RPMI8226 (cell line): ENCODE measurements at places on chromosomes 2 and 18.

- DNase-seq = peak; percentile 53
Measured at GRCh38 chr2:85997017-85997970, 108.4 kb downstream of the POLR1A start.

DNA sequence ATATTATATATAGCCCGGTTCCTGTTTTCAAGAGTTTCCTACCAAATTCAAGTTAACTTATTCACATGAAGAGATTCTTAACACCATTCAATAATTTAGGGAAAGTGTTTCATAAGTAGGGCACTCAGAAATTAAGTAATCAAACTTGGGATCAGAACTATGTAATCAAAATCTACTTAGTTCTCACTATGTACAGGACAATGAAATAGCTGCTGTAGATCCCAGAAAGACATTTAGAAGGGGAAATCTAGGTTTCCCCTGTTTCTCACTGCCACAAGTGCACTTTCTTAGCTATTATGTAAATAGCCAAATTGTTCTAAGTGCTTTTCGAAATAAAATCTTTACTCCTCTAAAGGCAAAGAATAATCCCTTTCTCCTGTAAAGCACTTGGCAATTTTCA is 493.6 kb upstream of the SETBP1 start:
- DNase-seq = no peak

DNA sequence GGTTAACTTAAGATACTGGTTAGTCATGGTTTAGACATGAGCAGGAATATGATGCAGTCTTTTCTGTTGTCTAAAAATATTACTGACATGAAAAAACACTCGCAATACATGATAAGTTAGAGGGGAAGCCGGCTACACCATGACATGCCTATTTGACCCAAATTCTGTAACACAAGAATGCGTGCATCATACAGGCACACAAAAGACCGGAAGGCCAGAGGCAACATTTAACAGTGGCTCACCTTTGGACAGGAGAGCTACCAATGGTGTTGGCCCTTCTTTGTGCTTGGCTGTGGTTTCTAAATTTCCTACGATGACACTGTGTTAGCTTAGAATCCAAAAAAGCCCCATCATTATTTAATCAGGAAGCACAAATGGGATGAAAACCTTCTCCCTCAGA is 4.1 kb downstream of the PARD6G start:
- no peak for DNase-seq

GRCh38 chr18:23569299-23570063 is 16.8 kb downstream of the NPC1 start:
- no peak for DNase-seq

DNA sequence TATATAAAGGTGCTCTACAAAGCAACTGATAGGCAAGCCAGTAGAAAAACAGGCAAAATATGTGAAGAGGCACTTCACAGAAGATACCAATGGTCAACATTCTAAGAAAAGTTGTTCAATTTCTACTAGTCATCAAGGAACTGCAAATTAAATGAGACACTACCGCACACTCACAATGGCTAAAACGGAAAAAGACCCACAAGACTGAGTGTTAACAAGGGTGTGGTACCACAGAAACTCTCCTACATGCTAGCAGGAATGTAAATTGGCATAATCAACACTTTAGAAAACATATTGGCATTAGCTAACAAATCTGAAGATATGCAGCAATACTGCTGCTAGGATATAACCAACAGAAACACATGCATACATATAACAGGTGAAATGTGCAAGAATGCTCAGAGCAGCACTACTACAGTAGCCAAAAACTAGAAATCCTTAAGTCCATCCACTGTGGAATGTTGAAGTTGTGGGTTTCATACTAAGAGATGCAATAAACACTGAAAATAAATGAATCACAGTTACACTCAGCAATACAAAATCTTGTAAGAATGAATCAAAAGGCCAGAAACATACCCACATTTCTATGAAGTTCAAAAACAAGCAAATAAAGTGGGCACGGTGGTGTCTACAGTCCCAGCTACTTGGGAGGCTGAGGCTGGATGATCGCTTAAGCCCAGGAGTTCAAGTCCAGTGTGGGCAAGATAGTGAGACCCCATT is 9.2 kb downstream of the RNU4ATAC start:
- DNase-seq = no peak

GRCh38 chr2:239678186-239678490 is 277.3 kb upstream of the HDAC4 start:
- DNase-seq = no peak

DNA sequence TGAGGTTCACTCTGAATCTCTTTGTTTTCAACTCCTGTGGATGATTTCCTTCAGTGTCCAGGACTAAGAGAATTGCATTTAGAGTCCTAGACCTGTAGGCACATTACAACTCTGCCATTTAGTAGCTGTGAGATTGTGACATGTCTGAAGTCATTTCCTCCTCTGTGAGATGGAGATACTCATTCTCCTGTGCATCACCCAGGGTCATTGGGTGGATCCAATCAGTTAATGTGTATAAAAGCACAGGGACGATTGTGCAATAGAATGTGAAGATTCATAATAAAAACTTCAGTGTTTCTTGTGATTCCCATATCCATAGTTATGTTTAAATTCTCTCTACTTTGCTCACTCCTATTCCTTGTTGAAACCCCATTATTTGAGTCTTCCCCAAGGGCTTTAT is 113.6 kb downstream of the DIS3L2 start:
- no peak for DNase-seq

DNA sequence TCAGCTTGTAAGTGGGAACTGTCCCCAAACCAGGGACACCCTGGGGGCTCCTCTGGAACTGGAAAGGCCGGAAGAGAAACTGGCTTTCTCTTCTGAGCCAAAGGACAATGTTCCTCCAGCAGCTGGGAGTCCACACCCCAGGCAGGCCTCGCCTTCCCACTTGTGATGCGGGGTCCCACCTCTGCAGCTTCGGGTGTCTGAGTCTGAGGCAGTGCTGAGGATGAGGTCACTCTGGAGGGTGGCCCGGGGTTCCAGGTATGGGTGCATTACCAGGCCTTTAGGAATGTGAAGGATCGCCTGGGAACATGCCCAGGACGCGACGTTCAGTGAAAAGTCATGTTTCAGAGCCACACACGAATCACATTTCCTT is 18.2 kb upstream of the BOK start:
- DNase-seq = no peak

DNA sequence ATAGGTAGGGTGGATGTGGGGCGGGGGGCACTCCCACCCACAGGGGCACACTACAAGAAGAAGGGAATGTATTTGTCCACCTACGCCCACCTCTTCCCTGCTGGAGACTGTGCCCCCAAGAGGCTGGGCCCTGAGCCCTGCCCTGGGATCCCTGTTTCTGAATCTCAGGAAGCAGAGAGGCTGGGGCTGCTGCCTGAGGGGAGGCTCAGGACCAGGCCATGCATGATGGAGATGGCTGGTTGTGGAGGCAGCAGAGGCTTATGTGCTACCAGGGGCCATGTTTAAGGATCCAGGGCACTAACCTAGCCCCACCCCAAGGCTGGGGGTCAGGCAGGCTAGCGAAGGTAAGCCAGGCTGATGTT is 81.1 kb upstream of the OTOF start:
- DNase-seq = no peak

DNA sequence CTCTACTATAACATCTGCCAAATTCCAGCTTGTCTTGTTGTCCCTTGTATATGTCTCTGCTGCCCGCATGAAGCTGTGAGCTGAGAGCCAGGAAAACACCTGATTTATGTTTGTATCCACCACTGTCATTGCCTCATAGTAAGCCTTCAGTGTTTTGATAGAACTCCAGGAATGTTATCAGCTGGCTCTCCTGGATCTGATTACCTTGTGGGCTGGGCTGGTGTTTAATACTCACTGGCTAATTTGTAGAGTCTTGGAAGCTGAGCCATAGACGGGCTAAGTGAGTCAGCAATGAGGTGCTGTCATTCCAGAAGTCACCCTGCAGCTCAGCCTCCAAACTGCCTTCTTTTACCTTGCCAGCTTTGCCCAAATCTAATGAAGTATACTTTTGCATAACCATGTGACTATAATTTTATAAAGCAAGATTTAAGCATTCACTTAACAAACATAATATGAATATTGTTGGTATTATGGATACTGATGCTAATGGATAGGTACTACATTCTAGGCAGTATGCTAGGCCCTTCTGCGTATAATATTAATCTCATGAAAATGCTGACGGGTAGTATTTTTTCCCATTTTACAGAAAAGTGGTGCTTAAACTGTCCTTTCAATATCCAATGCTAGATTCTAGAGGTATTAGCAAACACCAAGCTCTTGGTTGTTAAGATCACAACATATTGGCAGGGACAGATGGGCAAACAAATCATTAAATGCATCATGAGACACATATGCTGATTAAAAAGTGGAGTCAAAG is 62.7 kb upstream of the GATA6 start:
- no peak for DNase-seq

DNA sequence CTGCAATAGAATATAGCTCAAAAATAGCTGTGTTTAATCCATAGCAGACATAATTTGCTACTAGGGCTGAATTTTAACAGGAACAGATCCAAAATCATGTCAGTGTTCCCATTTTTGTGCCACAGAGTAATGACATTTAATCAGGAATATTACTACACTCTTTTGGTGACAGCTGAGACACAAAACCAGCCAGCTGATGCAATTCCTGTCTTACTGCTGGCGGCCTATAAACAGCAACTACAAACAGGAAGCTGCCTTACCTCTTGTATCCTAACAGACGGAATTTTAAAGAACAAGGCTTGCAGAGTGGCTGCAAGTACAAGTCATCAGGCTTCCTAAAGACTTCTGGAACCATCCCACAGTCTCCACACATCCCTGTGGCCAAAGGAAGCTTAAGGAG is 218.1 kb downstream of the ZNF521 start:
- DNase-seq = no peak
